AG10803 (cell line): ENCODE measurements at places on chromosomes 12 and 14.

DNA sequence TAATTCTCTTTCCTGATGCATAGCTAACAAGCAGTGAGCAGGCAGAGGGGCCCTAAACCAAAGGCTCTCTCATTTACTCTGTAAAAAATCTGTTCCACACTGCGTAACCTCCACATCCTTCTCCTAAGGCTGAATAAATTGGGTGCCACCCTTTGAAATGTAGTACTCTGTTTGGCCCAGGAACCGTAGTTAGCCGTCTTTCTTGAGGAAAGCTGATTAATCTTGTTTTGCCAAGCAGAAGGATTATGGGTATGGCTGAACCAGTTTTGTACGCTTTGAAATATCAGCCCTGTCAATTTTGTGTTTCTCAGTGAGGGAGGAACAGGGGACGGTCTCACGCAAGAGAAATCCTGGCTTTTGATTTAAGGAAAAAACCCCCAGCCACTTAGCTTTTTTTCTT lies 19.7 kb downstream of the EML1 start:
- no peak for DNase-seq

DNA sequence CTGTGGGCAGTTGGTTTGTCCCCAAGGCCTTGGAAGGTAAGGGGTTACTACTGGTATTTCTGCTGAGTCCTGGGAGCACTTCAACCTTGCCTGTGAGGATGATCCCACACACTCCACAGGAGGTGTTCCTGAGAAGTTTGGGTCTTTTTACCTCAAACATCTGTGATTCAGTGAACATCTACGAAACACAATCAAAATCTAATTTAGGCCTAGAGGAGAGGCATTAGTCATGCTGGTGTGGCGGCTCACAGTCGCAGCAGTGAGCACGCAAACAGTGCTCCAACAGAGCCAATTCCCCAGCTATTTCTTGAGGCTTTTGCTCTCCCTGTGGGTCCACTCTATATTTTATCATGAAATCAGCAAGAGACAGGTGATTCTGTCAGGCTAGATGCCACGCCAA lies 107.6 kb downstream of the APAF1 start:
- DNase-seq = peak; percentile 63

- no peak for DNase-seq
These were observed 210.4 kb upstream of the FAR2 start for GRCh38 chr12:28938581-28939235.

DNA sequence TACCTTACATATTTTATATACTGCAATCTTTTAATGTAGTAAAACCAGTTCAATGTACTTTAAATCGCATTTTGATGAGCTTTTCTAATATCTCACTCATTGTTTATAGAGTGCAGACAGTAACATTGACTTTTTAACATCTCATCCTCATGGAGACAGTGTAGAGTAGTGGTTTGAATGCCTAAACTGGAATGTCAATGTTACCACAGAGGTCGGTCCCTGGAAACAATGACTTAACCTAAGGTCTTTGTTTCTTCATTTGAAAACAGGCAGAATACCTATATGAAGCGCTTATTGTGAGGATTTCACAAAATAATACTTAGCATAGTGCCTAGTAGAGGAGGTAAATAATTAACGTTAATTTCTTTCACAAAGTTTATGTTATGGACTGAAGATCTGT lies 5.0 kb downstream of the CDK17 start:
- no peak for DNase-seq

DNA sequence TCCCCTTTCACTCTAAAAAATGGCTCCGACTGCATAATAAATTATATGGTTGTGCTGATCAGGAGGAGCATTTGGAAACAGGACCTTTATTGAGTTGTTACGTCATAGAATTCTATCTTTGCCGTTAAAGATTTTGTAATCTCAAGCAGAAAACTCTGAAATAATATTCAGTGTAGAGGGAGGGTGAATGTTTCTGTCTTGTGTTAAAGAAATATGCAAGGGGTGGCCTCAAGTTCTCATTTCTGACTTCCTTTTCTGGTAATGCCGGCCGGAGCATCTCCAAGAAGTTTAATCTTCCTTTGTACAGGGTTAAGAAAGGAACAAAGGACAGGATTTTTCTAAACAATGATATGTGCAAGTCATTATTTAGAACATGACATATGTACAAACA lies 165.1 kb downstream of the SLC38A4 start:
- DNase-seq = peak; percentile 48

DNA sequence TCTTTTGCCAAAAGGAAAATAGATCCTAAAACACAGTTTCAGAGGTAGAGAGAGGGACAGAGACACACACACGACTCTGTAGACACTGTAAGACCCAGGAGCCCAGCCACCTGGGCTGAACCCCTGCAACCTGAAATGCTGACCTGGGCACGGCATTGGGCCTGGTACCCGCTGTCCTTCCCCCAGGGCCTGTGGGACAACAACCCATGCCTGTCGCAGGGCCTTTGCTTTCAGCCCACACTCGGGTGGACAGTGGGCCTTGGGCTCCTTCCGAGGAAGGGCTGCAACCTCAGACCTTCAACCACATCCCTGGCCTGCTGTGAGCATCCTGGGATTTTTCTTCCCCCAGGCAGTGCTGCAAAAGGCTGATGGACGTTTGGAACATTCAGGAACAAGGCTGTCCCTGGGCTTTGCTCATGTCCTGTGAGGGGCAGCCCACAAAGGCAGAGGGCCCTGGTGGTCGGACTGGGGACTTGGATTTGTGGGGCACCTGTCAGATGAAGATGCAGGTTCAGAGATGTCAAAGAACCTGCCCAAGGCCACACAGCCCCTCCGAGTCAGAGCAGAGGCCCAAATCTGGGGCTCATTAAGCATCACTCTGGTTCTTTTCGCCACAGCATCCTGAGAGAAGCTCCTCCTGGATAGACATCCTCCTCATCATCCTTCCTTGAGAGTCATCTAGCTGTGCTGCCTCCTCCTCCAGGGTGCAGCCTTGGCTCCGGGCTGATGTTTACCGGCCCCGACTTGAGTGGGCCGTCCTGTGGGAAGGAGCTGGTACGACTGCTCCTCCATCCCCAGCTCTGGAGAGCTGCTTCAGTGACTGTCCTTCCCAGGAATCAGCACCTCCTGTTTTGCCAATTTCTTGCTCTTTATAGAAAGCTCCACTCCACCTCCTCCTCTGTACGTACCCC lies 32.7 kb downstream of the CCDC92 start:
- no peak for DNase-seq

DNA sequence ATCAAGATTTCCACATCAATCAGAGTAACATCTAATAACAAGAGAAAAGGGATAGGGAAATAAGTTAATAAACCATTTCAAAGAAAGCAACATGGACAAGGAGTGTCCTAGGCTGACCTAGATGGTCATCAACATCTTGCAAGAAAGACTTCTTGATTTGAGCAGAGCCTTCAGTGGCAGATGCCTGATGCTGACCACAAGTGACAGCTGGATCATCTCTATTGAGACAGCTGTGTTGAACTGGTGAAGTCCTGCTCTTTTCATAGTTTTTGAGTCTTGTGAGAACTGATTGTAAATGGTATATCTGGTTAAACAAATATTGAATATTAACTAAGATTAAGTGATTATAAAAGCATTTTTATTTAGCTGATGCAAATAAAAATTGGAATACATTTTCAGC lies 1083.6 kb upstream of the LRFN5 start:
- no peak for DNase-seq

DNA sequence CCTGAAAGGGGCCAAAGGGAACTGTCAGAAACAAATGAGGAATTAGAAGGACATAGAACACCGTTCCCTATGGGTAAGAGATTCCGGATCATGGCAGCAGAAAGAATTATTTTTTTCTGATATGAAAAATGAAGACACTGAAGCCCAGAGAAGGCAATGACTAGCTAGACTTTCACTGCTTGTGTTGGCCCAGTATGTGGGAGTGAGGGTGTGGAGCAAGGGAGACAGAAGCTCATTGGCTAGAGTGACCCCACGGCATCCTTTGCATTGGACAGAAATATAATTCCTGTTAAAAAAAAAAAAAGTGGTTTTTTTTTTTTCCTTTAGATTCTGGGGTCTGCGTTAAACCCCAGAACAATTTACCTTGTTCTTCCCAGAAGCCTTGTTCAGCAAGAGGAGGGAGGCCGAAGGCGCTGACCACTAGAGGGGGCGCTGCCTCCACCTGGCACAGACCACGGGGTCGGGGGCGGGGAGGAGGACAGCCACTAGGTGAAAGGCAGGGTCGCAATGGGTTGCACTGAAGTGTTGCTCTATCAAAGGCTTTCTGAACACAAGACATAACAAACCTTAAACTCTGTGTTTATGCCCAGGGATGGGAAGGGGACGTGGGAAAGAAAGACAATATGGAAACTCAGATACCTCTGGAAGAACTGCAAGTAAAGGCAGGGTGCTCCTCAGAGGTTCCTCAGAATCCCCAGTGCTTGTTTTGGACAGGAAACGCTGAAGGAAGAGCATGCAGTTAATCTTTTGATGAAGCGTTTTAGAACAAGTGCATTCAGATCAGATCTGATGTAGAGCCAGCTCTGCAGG lies 156.8 kb downstream of the KCNA5 start:
- no peak for DNase-seq

GRCh38 chr14:57822081-57822480 lies 43.8 kb downstream of the SLC35F4 start:
- no peak for DNase-seq

DNA sequence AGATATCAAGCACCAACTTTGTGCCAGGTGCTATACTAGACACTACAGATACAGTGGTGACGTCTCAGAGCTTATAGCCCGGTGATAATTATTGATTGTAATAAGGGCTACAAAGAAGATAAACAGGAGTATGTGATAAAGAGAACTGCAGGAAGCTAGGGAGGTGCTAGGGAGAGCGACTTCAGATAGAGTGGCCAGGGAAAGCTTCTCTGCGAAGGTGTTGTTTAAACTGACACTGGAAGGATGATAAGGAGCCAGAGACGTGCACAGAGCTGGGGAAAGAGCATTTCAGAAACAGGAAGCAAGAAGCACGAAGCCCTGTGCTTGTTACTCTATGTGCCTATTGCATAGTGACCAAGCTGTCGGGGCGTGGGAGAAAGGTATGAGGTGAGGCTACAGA lies 48.1 kb upstream of the OTX2 start:
- no peak for DNase-seq

DNA sequence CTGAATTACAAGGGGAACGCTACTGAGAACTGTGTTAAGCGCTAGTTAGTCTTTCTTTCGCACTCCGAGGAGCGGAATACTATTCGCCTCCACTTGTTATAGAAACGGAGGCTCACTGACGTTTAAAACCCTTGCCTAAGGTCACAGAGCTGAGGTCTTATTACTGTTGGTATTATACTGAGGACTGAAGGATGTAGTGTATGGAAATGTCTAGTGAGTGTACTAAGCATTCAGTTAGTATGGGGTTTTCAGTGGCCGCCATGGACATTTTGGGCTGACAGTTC lies 826 bp downstream of the ACADS start:
- DNase-seq = no peak

DNA sequence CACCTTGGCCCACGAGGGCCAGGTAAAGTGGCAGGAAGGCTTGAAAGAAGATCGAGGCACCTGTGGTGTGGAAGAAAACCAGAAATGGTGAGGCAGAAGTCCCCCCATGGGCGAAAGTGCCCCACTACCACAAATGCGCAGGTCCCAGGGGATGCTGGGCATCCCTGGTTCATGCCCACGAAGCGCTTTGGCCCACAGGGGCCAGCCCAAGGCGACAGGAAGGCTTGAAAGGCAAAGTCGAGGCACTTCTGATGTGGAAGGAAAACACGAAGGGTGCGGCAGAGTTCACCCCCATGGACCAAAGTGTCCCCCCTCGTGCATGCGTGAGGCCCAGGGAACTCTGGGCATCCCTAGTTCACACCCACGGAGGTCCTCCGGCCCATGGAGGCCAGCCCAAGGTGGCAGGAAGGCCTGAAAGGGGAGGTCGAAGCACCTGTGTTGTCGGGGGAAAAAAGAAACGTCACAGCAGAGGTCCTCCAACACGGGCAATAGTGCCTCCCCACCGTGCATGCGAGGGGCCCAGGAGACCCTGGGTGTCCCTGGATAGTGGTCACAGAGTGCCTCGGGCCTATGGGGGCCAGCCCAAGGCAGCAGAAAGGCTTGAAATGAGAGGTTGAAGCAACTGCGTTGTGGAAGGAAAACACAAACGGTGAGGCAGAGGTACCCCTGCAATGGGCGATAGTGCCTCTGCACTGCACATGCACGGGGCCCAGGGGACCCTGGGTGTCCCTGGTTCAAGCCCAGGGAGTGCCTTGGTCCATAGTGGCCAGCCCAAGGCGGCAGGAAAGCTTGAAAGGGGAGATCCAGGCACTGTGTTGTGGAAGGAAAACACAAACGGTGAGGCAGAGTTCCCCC lies 373.9 kb downstream of the ALG10 start:
- no peak for DNase-seq

GRCh38 chr14:105250008-105250366 lies 1.7 kb downstream of the BTBD6 start:
- no peak for DNase-seq

- DNase-seq = no peak
These were observed 434.7 kb downstream of the FUT8 start for GRCh38 chr14:65847075-65847847.

GRCh38 chr14:99185436-99186068 lies 86.4 kb downstream of the BCL11B start:
- no peak for DNase-seq

DNA sequence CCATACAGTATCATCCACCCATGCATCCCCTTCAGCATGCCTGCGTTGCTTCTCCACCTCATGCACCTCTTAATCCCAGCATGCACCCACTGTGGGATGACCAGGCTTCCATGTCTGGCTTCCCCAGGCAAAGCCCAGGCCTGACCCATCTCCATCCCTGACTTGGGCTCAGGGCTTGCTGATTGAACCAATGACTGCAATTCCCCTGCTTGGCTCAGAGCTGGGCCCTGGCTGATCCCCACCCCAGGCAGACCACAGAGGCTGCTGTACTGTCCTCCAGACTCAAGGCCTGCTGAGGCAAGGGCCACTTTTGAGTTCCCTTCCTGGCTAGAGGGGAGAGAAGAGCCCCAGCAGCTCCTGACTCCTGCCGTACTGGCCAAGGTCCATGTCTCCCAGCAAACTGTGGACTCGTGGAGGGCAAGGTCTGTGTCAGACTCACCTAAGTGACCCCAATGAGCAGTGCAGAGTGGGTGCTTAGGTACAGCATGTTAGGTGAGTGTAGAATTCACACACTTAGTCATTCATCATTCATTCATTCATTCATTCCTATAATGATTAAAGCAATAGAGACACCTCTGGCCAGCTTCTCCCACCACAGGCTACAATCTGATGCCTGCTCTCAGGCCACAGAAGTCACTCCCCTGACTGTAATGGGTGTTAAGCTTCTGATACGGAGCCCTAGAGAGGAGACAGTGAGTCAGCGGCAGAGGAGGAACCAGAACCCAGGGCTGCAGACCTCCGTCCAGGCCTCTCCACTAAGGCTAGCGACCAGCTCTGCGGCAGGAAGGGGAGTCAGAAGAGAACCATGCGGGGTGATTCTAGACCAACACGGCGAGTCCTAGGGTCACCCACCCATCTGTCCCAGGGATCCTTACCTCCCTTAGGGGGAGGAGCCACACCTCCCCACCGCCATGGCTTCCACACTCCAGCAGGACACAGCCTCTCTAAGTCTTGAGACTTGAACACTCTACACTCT lies 2.9 kb downstream of the BEGAIN start:
- no peak for DNase-seq

- DNase-seq = no peak
These were observed 5.9 kb downstream of the TBX3 start for GRCh38 chr12:114678028-114678427.
